Cerebellar cortex (tissue), 1 donor: ENCODE measurements at places on chromosomes 3 and 15.

DNA sequence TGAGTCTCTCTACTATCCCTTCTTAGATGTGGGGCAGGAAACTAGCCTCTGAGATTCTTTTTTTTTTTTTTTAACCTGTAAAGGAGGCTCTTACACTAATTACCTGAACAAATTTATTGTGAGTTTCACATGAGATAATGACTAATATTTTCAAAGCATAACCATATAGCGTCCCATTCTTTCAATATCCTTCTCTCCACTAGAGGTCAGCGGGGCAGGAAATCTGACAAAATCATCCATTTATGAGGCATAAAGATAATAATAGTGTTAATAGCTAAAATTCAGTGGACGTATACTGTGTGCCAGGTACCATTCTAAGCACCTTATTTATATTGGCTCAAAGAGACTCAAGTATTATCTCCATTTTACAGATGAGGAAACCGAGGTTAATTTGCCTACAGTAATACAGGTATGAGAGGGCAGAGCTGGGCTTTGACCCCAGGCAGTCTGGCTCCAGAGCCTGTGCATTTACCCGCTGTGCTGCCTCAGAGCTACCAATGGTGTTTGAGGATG is 16.3 kb upstream of the SMAD6 start:
- DNase-seq, result no peak

DNA sequence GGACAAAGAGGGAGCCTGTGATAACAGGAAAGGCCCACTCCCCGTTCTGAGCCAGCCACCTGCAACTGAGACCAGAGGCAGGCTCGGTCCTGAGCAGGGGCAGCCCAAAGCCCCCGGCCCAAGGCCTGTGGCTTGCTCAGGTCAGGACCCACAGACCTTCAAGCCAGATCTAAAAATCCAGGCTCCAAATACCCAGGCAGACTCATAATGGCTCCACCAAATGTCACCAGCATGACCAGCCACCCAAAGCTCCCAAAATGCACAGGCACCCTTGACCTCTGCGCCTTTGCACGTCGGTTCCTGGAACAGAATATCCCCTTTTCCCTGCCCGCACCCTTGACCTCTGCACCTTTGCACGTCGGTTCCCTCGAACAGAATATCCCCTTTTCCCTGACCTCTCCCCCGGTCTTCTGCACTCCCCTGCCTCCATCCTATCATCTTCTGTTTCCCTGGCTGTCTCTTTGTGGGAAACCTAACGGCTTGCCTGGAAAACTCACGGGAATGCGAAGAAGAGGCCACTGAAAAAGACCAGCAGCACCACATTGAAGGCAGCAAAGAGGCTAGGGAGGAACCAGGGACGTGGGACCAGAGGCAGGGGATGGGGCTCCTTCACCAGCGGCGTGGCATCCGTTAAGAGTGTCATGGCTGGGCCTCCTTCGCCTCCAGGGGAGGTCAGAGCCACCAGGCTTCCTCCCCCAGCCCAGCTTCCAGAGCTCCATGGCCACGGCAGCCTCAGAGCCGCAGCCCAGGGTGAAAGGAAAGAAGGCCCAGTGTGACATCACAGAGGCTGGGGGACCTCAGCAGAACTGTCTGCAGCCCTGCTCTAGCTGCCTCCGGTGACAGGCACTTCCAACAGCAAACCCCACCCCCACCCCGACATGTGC is at the start of gene ZDHHC19:
TSS of gene ZDHHC19 (minus strand) at position 728 of the 884 bp plus-strand sequence. CDS start at position 643, 85 bp downstream.
- no peak for DNase-seq

- DNase-seq, result no peak
Observed at GRCh38 chr3:195076981-195077610, 193.9 kb downstream of the XXYLT1 start.

GRCh38 chr3:40086890-40087883 is 222.3 kb upstream of the EIF1B start:
- no peak for DNase-seq

DNA sequence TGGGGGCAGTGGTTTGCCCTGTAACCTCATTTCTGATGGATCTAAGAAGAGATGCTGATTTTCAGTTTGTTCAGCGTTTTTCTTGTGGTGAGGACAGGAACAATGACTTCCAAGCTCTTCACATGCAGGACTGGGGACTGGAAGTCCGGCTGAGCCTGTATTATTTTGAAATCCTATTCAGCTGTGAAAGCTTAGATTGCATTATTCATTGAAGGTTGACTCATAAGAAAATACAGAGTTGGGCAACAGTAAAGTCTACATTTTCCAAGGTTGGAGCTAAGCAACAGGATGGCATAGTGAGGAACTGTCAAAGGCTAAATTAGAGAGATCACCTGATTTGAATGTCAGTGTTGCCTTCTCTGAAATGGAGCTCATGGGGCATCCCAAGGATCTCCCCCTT is 230.9 kb upstream of the FEZF2 start:
- DNase-seq, result no peak

GRCh38 chr15:34753236-34753894 is 1.4 kb downstream of the GJD2 start:
- peak; percentile 25 for DNase-seq

DNA sequence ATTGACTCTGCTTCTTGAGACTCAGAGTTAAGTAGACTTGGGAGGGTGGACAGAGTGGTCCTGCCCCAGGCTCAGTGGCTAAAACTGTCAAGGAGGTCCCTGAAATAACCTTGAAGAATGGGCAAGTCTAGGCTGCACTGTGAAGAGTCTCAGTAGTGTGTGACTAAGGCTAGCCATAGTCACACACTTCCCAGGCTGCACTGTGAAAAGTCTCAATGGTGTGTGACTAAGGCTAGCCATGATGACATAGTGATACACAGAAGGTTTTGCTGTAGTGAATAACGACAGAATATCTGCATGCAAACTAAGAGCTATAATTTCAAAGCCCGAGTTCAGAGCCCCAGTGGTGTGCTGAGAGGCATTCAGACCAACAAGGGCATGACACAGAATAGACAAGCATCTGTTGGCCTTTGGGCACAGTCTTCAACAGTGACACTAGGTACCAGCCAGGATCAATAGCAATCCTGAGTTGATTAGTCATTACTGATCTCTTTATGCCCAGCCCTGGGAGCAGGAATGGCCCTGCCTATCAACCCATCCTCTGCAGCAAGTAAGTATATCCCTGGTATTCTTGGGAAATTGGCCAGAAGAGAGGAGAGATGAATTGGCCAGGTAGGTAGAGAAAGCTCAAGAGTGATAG is 72.4 kb upstream of the BBX start:
- no peak for DNase-seq

DNA sequence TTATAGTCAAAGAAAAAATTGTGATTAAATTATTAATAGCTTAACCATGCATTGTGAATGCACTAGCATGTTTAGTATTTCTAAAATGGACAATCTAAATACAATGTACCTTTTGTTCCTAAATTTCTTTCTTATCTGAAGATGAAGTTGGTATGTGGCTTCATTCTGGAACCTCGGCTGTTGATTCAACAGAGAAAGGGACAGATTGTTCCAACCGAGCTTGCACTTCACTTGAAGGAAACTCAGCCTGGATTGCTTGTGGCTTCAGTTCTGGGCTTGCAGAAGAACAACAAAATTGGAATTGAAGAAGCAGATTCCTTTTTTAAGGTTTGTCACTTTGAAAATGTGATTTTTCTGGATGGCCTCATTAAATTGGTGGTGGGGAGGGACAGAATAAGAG is 32.6 kb downstream of the HPS3 start:
- DNase-seq, result no peak

DNA sequence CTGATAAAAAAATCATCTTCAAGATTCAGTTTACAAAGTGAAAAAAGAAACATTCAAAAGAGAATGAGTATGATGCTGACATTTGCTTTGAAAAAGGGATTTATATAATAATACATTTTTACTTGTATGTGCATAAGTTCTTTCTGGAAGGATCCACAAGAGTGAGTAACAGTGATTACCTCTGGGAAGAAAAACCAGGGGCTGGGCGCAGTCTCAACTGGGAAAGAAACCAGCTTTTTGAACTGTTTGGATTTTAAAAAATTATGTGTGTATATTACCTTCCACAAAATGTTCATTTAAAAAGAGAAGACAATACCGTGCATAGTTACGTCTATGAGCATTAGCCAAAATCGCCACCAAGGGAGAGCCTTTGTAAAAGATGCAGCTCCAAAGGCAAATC is 1.3 kb downstream of the CLEC3B start:
- DNase-seq, result no peak

- no peak for DNase-seq
Observed at GRCh38 chr3:94811836-94812235, 749.0 kb downstream of the NSUN3 start.

GRCh38 chr3:25592510-25592968 is 72.2 kb downstream of the TOP2B start:
- DNase-seq, result no peak
